ENCODE measurements at places on chromosomes 1 and 21.

DNA sequence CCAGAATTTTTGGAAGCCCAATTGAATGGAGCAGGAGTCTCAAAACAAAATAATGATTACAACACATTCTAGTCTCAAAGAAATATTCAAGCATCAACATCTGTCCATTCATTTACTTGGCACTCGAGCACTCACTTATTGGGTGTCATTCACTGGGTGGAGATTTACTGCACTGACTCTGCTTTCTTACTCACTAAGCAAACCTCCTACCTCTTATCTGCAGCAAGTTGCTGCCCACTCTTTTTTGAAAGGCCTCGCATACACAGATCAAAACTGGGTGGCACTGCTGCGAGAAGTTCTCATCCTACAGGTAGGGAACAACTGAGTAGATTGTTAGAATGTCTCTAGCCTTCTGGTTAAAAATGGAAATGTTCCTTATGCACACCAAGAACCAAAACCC is 18.0 kb downstream of the RHBDL2 start:
- no peak for DNase-seq

DNA sequence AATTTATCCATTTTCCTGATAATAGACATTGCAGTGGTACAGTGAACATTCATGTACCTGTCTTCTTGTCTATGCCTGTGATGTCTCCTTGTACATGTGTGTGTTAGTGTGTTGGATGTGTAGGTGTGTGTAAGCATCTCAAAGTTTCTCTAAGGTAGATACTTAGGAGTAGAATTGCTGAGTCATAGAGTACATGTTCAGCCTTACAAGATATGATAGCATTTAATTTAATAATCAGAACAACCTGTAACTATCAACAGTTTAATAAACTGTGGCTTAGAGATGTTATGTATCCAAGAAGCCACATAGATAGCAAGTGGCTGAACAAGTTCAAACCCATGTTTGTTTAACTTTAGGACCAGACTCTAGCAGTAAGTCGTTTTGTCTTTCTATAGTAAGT is 35.6 kb downstream of the EPB41 start:
- no peak for DNase-seq

- DNase-seq: no peak
Observed at GRCh38 chr1:26282401-26282918, 2.6 kb downstream of the SH3BGRL3 start.

- DNase-seq: no peak
Observed at GRCh38 chr1:53627031-53627430, 111.9 kb downstream of the GLIS1 start.

- DNase-seq: no peak
Observed at GRCh38 chr1:222099746-222100145, 357.9 kb upstream of the DUSP10 start.

GRCh38 chr1:60430375-60430774 is 356.8 kb upstream of the C1orf87 start:
- DNase-seq: no peak

DNA sequence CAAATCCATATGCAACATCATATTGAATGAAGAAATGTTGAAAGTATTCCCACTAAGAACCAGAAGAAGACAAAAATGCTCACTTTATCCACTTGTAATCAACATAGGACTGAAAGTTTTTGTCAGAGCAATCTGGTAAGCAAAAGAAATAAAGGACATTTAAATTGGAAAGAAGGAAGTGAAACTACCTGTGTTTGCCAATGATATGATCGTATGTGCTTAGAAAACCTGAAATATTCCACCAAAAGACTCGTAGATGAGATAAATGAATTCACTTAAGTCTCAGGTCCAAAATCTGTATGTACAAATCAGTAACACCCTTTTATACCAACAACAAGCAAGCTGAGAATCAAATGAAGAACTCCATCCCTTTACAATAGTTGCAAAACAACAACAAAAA is 8.5 kb downstream of the PRAMEF1 start:
- DNase-seq: no peak

DNA sequence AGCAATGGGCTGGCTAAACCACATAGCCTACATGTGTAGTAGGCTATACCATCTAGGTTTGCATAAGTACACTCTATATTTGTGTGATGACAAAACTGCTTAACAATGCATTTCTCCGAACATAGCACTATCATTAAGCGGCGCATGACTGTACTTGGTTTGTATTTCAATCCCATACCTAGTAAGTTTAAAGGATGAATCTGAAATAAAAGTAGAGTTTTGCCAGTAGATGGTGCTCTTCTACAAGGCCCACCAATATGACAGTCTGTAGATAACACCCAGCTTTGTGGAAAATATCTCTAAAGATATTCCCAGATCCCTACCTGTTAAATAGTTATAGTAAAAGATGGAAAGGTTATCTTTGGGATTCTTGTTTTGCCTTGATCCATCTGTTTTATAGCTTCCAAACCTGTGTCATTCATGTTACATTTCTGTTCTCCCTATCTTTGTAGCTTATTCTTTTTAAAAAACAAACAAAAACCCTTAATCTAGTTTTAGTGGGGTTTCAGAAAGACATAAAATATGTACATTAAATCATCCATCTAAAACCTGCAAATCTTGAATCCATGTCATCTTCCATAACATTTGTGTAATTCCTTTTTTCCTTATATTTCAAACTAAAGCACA is 33.9 kb upstream of the ASPM start:
- DNase-seq: no peak

DNA sequence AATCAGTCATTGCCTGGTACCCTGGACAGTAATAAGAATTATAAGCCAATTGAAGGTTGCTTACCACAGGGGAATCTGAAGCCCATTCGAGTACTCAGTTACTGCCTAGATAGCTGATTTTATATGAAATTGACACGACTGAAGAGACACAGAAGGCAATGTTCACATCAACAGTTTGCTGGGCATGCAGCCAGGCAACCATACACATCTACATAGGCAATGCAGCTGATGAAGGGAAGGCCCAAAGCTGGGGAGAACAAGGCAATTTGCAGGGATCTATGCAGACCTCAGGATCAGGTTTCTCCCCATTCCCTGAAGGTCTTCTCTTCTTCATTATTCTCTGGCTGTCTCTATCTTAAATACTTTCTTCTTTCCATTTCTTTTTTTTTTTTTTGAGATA is 448.7 kb downstream of the PTBP2 start:
- DNase-seq: no peak

GRCh38 chr1:241770115-241770514 is 77.9 kb upstream of the EXO1 start:
- DNase-seq: no peak

DNA sequence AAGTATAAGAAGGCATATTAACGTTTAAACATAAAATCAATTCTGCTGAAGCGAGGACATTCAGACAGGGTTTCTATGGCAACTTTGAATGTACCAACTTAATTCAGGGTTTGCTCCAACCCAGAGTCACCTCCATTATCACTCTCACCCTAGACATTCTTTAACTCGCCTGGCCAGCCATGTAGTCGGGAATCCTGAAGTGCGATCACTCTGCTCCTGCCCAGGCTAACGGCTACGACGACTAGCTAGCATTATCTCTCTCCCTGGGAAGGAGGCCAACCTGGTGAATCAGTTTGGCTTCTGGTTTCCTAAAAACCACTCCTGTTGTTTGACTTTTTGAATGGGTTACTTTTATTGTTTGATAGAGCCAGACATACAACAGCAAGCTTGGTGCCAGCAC is 38.9 kb upstream of the ZBTB18 start:
- DNase-seq: no peak

DNA sequence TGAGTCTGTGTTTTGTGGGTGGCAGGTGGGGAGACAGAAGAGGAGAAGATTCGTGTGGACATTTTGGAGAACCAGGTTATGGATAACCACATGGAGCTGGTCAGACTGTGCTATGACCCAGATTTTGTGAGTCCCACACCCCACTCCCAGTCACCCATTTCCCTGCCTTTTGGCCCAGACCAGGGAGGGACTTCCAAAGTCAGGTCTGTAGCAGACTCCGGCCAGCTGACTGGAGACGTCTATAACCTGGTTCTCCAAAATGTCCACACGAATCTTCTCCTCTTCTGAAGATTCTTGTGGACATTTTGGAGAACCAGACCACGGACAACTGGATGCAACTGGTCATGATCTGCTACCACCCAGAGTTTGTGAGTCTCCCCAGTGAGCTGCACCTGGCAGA is 1.6 kb downstream of the GSTM5 start:
- DNase-seq: no peak

DNA sequence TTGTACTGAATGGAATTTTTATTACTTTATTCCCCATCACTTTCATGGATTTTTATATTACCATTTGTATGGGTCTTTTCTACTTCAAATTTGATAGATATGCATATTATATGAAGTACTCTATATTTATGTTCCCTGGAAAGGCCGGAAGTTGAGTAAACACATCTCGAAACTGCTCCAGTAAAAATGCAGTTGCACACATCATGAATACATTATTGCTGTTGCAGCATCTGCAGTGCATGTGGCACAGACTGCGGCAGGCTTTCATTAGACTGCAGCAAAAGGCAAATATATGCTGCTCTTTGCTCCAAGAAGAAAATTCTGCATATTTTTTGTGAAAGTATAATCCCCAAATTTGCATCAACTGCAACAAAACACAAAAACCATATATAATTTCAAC is 48.7 kb upstream of the LRRC7 start:
- no peak for DNase-seq

DNA sequence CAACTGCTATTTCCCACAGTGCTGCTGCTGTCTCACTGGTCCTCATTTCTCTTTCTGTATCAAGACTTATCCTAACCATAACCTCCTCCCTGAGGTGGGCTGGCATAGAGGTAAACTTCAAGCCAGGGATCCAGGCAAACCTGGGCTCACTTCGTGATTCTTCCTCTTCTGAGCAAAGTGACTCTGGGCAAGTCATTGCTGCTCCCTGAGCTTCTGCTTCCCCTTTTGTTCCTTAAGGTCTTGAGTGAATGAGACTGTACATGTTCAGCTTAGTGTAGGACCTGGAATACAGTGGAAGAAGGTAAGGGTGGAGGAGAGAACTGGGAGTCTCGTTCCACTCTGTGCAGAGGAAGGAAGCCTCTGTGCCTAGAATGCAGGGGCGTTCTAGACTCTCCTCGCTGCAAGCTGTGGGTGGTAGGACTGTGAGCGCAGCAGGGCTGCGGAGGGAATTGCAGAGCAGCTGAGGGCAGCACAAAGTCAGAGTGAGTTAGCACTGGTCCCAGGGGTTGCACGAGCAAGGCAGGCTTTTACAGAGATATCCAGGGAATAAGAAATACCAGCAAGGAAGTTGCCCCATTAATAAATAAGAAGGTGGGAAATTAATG is 11.4 kb upstream of the ERI3 start:
- DNase-seq: no peak

DNA sequence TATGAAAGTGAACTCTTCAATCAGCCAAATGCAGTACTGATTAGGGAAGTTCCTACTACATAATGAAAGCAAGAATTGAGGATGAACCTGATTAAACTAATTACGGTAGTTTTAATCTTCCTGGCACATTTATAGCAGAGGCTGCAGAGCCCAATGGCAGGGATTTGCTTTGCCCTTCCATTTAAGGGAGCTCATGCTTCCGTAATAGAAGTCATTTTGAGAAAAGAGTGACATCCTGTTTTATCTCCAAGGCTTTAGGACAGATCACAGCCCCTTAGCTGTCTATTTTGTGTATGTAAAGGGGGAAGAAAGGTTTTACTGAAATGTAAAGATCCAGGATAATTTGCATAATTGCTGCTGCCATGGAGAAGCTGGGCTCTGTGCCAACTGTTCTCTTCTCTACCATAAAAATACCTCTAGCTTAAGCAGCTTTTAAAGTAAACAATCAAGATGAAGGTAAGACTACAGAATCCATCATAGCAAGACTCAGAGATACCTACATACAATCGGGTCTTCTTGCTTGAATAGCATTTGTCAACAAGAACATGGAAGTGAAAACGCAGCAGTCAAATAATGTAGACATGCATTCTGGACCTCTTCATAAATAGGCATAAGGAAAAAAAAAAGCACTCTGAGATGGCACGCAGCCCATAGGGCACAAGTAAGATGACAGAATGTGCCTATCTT is 62.5 kb downstream of the ASH1L start:
- DNase-seq: no peak

GRCh38 chr1:34415140-34415539 is 238.4 kb downstream of the C1orf94 start:
- DNase-seq: no peak

GRCh38 chr1:70542856-70543255 is 131.8 kb downstream of the CTH start:
- no peak for DNase-seq

DNA sequence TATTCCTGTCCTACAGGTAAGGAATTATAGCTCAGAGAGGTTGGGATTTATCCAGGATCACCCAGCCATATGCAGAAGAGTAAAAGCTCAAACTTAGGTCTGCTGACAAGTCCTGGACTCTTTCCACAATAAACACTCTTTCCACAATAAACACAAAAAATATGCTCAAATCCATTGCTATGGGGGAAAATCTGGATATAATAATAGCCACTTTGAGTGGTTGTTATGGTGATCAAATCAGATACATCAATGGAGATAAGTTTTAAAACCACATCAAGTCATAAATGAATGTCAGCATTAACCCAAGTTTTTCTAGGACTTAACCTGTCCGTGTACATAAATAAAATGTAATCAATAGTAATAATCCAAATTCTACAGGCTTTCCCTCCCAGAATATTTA is 22.3 kb upstream of the TTF2 start:
- DNase-seq: no peak

- DNase-seq: peak; percentile 71
Observed at GRCh38 chr1:109197158-109198042, 16.3 kb upstream of the SARS1 start.

GRCh38 chr1:71706029-71706671 is 576.2 kb downstream of the NEGR1 start:
- no peak for DNase-seq

GRCh38 chr1:175278734-175279116 is 86.1 kb upstream of the KIAA0040 start:
- no peak for DNase-seq

- DNase-seq: no peak
Observed at GRCh38 chr1:101302831-101303511, 66.2 kb downstream of the S1PR1 start.

DNA sequence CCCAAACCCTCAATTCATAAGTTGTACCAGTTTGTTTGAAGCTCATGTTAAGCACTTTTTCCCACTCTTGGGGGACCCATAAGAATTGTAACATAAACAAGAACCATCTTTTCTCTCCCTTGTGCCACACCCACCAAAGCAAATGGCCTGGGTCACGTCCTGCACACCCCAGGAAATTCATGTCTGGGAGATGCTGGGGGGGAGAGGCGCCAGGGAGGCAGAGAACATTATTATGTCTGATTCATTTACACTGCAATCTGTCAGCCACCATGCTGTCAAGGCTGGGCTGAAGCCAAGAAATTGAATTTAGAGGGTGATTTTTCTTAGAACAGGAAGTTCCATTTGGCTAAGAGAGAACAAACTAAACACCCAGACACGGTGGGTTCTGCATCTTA is 37.2 kb upstream of the IPO9 start:
- DNase-seq: no peak

DNA sequence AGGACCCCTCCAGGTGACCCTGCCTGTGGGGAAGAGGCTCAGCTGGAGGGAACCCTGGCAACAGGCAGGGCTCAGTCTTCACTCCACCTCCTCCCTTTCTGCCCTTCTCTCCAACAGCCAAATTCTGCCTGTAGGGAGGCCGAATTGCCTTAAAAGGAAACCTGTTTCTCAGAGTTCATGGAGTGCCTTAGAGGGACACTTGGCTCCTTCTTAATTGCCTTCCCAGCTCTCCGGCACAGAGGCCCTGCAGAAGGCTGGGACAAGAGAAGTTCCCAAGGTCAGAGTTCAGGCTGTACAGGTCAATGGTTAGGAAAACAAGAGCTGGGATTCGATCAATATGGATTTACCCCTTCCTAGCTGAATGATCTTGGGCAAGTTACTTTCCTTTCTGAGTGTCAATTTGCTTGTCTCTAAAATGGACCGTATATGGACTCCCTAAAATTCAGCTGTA is 6.2 kb downstream of the CSRP1 start:
- no peak for DNase-seq

Measured in AG09319 (cell line).